ENCODE measurements at places on chromosomes 2 and 18.

DNA sequence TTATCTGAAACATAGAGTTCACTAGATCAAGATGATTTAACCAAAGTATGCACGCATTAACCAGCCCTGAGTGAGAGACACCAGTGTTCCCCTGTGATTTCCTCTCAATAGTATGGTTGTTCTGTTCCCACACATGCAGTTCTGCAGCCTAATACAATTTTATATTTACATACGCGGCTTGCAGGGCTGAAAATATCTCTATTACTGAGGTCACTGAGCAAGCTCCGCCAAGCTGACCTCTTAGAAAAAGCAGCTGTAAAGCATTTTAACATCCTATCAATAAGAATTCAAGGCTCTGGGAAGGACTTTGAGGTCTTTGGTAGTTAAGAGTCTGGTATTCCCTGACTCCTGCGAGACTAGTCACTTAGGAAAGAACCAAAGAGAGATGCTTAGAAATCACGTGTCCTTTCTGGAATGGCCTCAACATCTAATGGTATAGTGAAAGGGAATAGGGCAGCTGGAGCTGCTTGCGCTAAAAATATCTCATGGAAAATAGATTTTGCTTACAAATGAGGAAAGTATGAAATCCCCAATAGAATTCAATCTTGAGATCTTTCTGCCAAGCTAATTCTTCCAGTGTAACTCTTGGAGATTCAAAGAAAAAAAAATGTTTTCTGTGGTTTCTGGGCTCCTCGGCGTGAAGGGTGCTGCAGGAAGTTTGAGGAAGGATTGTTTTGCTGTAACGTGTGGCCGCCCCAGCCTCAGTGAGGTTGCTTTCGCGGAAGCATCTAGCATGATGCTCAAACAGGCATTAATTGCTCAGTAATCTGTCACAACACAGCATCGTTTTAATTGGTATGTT, 59.2 kb downstream of the DOCK10 start:
- peak; percentile 66 for DNase-seq

DNA sequence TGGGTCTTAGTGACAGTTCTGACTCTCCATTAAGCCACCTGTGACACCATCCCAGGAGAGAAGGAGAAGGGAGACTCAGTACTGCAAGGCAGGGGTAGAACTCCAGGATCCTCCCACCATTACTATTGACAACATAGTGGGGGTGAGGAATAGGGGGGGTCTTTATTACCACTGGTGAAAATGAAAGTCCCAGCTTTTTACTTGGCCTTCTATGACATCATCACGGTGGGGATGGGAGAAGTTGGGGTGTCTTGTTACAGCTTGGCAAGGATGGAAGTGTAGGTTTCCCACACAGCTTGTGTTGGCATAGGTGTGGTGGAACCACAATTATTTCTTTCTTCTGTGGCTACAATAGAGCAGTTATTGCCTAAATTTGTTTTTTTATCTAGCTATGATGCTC, 203.9 kb upstream of the DTNA start:
- no peak for DNase-seq

GRCh38 chr2:65071499-65072180, 15.4 kb downstream of the CEP68 start:
- DNase-seq: no peak

GRCh38 chr2:127843677-127844076, 14.3 kb downstream of the POLR2D start:
- no peak for DNase-seq

GRCh38 chr2:174198846-174199564, 49.3 kb downstream of the OLA1 start:
- no peak for DNase-seq

DNA sequence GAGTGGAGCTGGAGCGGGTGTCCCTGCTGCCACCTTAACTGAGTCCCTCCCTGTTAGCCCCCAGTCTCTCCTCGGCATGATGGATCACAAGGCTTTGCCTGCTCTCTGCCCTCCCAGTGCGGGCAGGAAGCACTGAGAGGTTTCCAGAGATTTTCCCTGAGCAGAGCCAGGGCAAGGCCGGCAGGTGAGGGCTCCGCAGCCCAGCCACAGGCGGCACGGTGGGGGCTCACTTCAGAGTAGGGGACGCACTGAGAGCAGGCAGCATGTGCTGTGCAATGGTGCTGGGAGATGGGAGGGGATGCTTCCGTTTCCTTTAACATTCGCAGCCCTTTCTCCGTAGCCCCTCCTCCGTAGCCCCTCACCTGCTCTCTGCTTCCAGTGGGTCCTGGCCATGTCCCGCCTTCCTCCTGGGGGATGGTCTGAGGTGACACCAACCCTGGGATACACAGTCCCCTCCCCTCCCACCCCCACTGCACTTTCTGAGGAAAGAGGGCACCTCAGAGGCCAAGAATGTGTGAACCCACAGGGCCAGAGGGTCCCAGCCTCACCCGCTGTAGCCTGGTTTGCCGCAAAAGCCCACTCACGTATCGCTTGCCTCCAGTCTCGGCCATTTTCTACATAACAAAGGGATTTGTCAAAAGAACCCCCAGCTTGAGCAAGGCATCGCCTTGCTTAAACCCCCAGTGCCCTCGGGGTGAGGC, 10.7 kb downstream of the KCNF1 start:
- DNase-seq: no peak

DNA sequence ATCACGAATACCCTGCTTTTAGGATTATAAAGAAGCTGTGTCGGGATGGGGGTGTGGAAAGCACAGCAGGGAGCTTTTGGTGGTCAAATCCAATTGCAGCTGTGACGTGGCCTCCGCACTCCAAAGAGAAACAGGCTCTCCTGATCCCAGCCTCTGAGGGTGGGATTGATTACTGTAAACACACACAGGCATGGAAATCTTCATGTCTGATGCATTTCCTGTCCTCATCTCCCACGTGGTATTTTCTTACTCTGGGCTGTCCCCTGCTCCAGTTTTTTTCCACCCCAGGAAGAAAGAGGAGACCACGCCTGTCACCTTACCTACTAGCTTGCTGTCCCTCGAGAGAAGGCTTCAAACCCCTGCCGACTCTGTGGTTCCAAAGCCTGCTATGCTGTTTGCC, 22.7 kb downstream of the RNF152 start:
- no peak for DNase-seq

All from Ammon's horn (tissue), 1 donor.